ENCODE measurements at places on chromosomes 2 and 18. TPM values are rescaled to one million over a fixed set of nuclear protein-coding genes. Genes with fewer than 3 reads are reported as not detected.

CABLES1 gene
- 6.8 TPM for total RNA-seq

- no peak for DNase-seq
Observed at GRCh38 chr2:224909885-224910573, 132.2 kb downstream of the DOCK10 start.

- DNase-seq, result no peak
Observed at GRCh38 chr18:2411381-2411960, 159.8 kb downstream of the METTL4 start.

- no peak for DNase-seq
Observed at GRCh38 chr2:29224693-29225551, 109.7 kb downstream of the CLIP4 start.
